Activated T-cell treated with anti-CD3 and anti-CD28 coated beads for 48 hours (primary cell): ENCODE measurements at places on chromosomes 1 and 21.
A peak's percentile ranks its signal among the peaks of the same experiment; 100 is the strongest.

DNA sequence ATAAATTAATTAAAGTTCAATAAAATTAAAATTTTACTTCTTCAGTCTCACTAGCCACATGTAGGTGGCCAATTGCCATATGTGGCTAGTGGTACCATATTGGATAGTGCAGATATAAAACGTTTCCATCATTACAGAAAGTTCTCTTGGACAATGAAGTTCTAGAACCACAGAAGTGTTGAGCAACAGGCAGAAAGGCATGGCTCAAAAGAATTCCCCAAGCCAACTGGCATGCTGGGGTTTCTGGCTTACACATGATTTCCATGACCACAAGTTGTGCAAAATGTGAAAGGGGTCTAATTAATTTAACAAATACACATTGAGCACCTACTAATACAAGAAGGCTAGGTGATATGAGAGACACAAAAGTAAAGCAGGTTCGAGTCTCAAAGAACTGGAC is 72.2 kb upstream of the CDC42BPA start:
- no peak for DNase-seq

DNA sequence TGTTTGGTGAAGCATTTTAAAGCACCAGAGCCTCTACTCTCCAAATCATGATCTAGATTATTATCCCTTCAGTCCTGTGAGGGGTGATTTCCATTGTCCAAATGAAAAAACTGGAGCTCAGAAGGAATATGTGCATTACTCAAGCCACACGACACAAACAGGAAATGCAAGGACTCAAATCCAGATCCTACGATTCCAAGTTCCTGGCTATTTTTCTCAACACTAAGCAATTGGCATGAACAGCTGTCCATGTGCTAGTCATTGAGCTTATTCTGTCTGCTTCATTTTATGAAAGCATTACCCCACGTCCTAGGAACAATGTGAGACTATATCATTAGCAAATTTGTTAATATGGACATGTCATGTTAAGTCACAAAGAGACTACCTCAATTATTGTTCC is 273.1 kb upstream of the LYPLAL1 start:
- no peak for DNase-seq

DNA sequence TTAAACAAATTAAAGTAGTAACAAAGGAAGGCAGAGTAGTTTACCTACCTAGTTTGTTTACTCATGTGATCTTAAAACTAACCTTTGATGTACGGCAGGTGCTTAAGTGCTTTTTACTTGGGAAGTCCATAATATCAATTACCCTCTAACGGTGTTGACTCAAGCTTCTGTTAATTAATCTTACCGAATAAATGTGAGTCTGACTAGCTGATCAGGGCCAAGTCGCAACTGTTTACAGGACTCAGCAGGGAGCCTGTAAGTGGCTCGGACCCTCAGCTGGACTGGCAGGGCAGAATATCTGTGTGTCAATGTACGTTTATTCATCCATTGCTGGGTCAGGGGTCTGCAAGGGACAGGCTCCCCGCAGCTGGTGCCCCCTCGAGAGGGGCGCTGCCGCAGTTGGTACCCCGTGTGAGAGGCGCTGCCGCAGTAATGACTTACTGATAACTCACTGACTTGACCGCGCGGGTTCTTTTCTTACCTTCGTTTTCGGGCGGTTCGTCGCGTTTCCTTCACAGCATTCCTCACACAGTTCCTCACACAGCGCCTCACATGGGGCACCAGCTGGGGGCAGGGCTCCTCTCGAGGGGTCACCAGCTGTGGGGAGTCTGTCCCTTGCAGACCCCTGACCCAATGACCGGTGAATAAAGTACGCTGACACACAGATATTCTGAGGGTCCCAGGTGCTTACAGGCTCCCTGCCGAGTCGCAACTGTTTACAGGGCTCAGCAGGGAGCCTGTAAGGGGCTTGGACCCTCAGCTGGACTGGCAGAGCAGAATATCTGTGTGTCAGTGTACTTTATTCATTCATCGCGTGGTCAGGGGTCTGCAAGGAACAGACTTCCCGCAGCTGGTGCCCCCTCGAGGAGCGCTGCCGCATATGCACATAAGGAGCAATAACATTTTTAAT is 3.0 kb downstream of the FMO1 start:
- peak; percentile 10 for DNase-seq

GRCh38 chr1:87325982-87326738 is 2.5 kb upstream of the LMO4 start:
- DNase-seq: no peak

DNA sequence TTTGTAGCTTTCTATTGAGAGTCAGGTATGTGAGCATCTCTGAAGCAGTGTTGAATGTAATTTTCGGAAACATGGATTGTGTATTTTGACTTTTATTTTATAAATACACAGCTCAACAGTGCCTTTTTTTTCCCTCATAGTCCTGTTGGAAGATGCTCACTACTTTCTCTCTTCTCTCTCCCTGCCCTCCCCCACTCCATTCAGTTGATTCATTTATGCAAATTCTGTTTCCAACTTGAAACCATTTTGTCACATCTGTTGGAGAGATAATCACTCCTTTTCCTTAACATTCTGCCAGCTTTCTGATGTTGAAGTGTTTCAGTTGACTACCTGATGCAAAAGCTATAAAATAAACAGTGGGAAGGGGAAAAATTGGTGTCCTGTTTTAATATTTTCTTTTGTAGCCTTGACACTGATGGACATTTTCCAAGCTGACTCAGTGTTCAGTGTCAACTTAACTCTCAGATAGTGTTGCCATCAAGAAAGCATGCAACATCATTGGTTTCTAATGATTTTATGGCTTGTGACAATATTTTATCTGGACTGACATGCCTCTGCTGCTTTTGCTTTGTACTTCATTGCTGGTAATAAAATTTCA is 194.5 kb downstream of the HS2ST1 start:
- no peak for DNase-seq

GRCh38 chr1:44719318-44719717 is 11.7 kb downstream of the RNU5D-1 start:
- no peak for DNase-seq

- DNase-seq: no peak
Observed at GRCh38 chr21:38255571-38256117, 1.1 kb upstream of the KCNJ15 start.
